Stimulated activated CD4-positive, alpha-beta T cell treated with anti-CD3 and anti-CD28 coated beads, TNF-alpha, amount 100 ng/mL, for 48 hours (primary cell): ENCODE measurements at places on chromosomes 2 and 18.

DNA sequence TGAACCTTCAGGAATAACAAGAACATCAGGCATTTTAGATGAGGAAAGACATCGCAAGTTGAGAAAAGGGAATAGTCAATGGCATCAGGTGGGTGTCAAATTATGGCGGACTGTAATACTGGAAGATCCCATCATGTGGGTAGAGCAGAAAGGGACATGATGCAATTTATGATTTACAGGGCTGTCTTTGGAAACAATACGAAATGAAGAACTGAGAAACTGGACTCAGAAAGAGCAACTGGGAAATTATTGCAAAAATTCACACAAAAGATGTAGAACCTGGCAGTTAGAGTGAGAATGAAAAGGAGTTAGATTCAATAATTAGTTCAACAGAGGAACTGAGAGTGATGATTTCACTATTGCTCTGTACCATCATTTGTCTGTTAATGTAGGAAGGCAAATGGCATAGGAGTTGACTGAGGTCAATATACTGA, 1635.0 kb upstream of the ACVR2A start:
- DNase-seq = no peak

DNA sequence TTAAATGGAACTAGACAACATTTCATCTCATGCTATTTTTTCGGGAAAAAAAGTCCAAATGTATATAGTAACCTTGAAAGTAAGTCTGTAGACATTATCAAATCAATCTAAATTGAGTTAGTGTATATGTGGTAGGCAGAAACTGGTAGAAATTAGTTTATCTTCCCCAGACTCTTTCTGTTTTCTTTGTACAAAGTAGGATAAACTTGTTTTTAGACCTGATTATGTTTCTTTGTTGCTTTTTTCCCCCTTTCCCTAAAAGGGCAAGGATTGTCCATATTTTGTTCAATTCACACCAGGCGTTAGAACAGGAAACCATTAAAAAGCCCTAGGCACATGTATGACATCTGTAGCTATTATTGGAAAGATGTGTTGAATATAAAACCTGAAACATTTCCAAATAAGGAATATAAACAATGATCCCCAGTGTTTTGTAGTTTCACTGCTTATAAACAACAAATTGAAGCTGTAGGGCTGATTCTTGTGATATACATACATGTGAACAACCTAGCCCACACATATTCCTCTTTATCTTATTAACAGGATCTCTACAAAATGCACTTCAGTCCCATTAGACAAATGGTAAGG, 528.3 kb downstream of the PARD3B start:
- no peak for DNase-seq

- DNase-seq = no peak
Measured at GRCh38 chr2:222819722-222820333, 41.0 kb upstream of the ACSL3 start.

- no peak for DNase-seq
Measured at GRCh38 chr2:128513116-128513960, 194.7 kb upstream of the HS6ST1 start.

GRCh38 chr18:26978812-26979341, 113.4 kb upstream of the AQP4 start:
- no peak for DNase-seq

GRCh38 chr2:180463608-180464007, 456.5 kb upstream of the CWC22 start:
- DNase-seq = no peak

- no peak for DNase-seq
Measured at GRCh38 chr2:119657466-119658145, 21.4 kb upstream of the TMEM177 start.

- no peak for DNase-seq
Measured at GRCh38 chr2:146239392-146240135, 1605.3 kb upstream of the ACVR2A start.

- DNase-seq = peak; percentile 74
Measured at GRCh38 chr2:207394812-207395534, 134.8 kb upstream of the CREB1 start.

- no peak for DNase-seq
Measured at GRCh38 chr2:85605406-85606115, 3.1 kb upstream of the TMEM150A start.

- no peak for DNase-seq
Measured at GRCh38 chr2:47908682-47909081, 2.4 kb upstream of the FBXO11 start.

GRCh38 chr2:9092383-9093282, 89.1 kb upstream of the MBOAT2 start:
- no peak for DNase-seq

- DNase-seq = no peak
Measured at GRCh38 chr2:200012401-200012800, 57.0 kb downstream of the MAIP1 start.

DNA sequence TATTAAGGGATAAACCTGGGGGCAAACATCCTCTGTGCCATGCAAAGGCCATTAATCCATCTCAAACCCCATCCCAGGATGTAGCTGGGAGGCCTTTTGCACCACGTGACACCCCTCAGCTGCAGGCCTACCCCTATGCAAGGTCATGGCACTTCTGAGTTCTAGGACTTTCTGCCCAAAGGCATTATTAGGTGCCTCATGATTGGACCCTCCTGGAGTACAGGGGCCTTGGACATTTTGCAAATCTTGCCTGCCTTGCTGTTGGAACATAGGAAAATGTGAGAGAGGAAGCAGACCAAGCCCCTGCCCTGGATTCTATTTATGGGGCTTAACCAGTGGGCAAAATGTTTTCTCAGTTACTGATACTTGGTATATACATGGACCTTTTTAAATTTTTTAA, 44.2 kb upstream of the NFU1 start:
- no peak for DNase-seq

GRCh38 chr2:154125891-154126290, 254.2 kb downstream of the GALNT13 start:
- no peak for DNase-seq

- peak; percentile 46 for DNase-seq
Measured at GRCh38 chr18:3060667-3061580, 48.0 kb upstream of the LPIN2 start.

DNA sequence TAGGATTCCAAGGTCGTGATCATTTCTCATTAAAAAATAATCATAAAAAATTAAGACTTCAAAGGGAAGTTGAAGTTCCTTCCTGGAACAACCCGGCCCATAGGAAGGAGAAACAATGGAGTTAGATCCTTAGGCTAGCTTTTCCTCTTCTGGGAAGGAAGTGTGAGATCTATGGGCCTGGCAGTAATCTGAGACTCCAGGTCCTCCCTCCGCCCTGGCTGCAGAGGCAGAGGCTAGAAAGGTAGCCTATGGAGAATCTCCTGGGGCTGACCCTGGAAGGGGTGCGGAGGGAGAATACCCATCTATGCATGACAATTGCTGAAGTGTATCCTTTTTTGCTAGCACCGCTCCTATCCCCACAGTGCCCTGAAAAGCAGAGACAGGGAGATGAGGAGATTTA, 37.9 kb downstream of the TRIB2 start:
- DNase-seq = no peak

- DNase-seq = no peak
Measured at GRCh38 chr2:234330902-234331301, 166.0 kb downstream of the ARL4C start.

GRCh38 chr2:119198240-119198840, 25.3 kb upstream of the STEAP3 start:
- DNase-seq = no peak

DNA sequence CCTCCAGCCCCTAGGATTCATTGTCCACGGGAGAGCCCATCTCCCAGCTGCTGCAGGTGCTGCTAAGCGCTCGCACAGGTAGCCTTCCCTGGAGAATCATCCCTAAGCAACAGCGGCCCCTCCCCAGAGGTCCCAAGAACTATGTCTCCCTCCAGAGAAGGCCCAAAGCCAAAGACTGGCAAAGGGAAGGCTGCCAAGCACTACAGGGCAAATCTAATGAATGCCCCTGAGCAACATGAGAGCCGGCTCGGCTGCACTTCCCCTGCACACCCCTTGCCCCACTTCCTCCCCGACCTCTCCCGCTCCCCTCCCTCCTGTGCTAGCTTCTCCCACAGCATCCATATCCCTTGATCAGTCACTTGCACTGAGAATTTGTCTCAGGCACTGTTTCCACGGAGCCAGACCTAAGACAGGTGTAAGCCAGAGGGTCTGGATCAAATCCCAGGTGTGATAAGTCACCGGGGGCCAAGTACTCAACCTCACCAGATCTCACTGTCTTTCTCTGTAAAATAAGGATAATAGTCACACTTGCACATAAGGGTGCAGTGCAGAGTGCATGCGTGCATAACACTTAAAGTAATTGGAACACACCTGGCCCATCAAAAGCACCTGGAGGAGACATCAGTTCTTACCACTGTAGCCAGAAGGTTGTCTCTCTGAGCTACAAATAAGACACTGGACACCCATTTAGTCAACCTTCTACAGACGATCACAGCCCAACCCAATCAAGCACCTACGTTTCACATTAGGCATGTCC, 20.1 kb upstream of the COL6A3 start:
- no peak for DNase-seq

- no peak for DNase-seq
Measured at GRCh38 chr18:79575891-79576685, 103.5 kb upstream of the CTDP1 start.

DNA sequence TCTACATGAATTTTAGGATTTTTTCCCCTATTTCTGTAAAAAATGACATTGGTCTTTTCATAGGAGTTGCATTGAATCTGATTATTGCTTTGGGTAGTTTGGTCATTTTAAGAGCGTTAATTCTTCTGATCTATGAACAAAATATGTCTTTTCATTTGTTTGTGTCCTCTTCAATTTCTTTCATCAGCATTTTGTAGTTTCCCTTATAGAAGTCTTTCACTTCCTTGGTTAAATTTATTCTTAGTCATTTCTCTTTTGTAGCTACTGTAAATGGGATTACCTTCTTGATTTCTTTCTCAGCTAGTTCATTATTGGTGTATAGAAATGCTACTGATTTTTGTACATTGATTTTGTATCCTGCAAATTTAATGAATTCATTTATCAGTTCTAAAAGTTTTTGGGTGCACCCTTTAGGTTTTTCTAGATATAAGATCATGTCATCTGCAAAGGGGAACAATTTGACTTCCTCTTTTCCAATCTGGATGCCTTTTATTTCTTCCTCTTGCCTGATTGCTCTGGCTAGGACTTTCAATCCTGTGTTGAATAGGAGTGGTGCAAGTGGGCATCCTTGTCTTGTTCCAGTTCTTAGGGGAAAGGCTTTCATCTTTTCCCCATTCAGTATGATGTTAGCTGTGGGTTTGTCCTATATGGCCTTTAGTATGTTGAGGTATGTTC, 36.6 kb upstream of the AAK1 start:
- no peak for DNase-seq

GRCh38 chr2:37405781-37406180, 61.4 kb downstream of the QPCT start:
- no peak for DNase-seq
